ENCODE measurements at places on chromosomes 7 and 10.

DNA sequence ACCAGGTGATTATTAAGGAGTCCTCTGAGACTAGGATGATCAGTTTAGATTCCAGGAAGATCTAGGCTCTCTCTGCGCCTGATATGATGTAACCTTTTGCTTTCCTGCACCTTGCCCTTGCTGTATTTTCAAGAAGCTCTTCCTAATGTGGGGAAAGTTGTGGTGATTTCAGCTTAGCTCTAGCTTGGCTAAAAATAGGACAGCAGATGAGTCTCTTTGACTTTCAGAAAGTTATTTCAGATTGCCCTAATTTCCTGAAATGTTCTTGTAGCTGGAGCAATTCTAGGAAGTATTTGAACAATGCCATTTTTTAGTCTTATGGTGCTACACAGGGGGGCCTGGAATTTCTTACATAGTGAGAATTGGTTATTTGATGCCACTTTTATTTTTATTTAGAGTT lies 3.8 kb downstream of the LCOR start:
- DNase-seq = no peak

GRCh38 chr10:844552-844951 lies 87.0 kb downstream of the LARP4B start:
- peak; percentile 68 for DNase-seq

DNA sequence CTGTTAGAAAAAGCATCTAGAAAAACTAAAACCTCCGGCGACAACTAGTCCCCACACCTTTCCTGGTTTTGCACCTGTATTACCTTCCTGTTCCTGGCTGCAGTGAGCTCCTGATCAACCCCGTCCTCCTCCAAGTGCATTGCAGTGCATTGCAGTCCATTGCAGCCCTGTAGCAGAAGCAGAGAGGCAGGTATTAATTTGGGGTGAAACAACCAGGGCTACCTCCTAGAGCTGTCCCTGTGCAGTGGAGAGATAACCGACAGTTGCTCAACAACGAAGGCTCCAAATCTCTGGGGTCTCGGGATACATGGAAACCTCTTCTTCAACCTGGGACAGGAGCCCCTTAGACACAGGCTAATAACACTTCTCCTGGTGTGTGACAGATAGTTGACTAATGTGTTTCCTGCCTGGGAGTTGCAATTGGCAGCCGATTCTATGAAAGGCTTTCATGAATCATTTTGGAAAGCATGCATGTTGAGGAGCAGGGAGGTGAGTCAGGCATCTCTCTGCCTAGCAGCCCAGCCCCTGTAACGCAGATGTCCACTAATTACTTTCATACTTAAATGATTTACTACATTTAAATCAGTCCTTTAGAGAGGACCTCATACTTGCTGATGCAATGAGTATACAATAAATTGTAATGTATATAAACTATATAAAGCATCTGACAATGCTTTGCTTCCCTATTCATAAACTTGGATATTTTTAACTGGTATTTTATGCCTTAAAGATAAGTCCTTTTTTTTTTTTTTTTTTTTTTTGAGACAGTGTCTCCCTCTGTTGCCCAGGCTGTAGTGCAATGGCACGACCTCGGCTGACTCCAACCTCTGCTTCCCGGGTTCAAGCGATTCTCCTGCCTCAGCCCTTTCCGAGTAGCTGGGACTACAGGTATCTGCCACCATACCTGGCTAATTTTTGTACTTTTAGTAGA lies 59.0 kb downstream of the PRR15 start:
- peak; percentile 96 for DNase-seq

GRCh38 chr7:45617166-45617565 lies 43.0 kb downstream of the ADCY1 start:
- no peak for DNase-seq

GRCh38 chr7:116139007-116139406 lies 71.3 kb upstream of the TES start:
- DNase-seq = no peak

GRCh38 chr7:39128287-39128843 lies 150.7 kb downstream of the POU6F2 start:
- DNase-seq = no peak

GRCh38 chr10:110733218-110733952 lies 89.2 kb downstream of the RBM20 start:
- DNase-seq = no peak

DNA sequence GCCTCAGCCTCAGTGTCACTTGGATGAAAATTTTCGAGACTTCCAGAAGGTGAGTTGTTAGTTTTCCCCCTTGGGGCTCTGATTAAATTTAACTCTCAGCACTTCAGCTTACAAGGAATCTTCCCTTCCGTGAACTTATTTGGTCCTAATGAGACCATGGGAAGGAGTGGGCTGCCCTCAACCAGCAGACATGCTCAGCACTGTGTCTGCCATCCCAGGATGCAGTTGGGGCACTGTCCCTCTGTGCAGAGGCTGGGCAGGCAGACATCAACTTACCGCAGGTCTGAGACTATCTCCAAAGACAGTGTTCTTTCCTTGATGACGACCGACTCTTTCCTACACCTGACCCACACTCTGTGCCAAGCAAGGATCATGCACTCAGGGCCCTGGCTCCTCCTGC lies 36.7 kb downstream of the VOPP1 start:
- DNase-seq = no peak

DNA sequence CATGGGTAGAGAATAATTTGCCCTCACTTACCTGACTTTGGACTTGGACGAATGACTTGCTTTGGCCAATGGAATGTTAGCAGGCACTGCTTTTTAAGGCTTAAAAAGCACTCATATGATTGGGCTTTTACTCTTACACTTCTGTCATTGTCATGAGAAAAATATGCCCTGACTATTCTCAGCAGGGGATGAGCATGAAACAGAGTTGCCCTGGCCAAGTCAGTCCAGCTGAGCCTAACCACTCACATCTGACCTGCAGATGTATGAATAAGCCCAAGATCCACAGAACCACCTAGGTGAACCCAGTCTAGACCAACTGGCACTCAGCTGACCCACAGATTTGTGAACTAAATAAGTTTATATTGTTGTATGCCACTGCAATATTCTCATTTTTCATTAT lies 573.5 kb downstream of the TNS3 start:
- peak; percentile 13 for DNase-seq

DNA sequence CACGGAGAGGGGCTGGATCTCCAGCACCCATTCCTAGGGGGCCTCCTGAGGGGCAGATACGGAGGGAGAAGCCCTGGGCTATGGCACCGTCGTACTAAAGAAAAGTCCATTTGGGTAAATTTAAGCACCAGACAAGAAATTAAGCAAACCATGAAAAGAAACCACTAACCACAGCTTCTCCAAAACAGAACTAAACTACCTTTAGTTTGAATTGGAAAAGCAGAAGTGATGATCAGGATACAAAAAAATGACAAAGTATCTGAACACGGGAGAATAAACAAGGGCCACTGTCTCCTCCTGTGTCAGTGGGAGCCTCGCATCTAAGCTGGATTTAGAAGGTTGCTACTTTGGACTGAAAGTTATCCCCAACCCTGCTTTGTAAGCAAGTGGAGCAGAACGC lies 69.1 kb downstream of the DIP2C start:
- no peak for DNase-seq

- DNase-seq = no peak
Measured at GRCh38 chr10:119103241-119103902, 541 bp upstream of the DENND10 start.

DNA sequence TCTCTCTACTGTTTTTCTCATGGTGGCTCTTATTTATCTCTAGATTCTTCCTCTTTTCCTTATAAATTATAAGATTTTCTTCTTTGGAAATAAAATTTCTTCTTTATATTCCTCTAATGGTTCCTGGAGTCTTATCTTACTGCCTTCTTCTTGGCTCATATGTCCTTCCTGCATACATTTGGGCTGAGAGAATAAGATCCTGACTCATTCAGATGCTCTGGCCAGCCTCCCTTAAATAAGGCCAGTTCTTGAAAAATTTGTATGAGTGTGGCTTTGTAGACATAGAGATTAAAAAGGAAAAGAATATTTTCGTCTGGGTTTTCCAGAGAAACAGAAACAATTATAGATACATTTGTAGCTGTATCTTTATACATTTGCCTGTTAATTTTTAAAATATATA lies 411.3 kb downstream of the KIF20B start:
- no peak for DNase-seq

GRCh38 chr10:78895469-78895868 lies 173.3 kb upstream of the ZMIZ1 start:
- DNase-seq = no peak

DNA sequence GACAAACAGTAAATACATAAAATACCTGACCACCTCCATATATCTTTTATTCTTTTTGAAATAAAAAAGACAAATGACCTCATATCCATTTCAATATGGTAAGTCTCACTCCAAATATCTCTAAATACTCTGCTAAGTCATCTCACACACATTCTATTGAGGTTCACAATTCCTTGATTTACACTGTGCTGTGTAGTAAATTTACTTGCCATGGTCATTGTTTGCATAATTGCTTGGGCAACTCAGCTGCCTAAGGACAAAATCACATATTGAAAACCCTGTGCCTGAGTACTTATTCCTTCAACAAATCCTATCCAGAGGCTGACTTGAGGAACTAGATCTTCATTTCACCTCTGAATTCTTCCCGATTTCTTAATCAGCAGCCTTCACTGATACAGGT lies 176.4 kb downstream of the THSD7A start:
- DNase-seq = no peak

- DNase-seq = peak; percentile 63
Measured at GRCh38 chr10:50497758-50498157, 126.0 kb downstream of the SGMS1 start.

DNA sequence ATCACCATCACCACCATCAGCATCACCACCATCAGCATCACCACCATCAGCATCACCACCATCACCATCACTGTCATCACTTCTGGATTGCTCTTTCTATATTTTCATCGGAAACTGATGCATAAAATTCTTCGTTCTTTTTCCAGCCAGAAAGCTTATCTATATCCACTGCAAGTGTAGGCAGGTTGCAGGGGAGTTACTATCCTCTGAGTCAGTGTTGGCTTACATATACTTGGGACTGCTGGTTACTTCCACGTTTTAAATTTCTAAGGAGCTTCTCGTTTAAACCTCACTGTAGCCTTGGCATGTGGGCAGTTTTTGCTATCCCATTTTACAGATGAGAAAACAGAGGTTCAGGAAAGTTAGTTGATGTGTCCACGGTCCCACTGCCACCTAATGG lies 66.1 kb downstream of the FOXL3 start:
- DNase-seq = no peak

DNA sequence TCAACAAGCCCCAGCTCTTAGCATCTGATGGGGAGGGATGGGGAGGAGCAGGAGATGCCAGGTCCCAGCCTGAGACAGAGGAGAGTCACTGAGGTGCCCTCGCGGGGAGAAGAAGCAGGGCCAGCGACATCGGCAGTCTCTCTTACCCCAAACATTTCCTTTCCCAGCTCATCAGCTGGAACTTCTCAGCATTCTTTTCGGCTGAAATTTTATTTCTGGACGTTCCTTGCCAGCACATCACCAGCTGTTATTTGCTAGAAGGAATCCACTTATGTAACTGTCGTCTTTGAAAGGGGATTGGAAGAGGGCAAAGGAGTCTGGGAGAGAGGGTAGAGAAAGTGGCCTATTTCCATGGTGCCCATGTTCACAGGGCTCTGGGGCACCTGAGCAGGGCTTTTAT lies 101.0 kb upstream of the SHH start:
- DNase-seq = no peak

DNA sequence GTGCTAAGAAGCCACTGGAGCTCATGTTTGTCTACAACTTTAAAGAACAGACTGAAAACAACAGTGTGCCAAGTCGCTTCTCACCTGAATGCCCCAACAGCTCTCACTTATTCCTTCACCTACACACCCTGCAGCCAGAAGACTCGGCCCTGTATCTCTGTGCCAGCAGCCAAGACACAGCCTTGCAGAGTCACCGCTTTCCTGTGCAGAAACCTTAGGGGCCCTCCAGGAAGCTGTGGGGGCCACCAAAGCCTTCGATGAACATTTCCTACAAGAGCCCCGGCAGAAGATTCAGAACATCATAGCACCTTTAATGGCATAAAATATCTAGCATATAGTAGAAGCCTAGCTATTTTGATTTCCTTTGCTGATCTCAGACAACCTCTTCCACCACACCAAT lies 88.0 kb upstream of the PRSS58 start:
- DNase-seq = no peak

- DNase-seq = peak; percentile 8
Measured at GRCh38 chr10:83991986-83992753, 147.1 kb upstream of the GHITM start.

GRCh38 chr10:52965509-52965908 lies 192.9 kb upstream of the MBL2 start:
- DNase-seq = no peak

DNA sequence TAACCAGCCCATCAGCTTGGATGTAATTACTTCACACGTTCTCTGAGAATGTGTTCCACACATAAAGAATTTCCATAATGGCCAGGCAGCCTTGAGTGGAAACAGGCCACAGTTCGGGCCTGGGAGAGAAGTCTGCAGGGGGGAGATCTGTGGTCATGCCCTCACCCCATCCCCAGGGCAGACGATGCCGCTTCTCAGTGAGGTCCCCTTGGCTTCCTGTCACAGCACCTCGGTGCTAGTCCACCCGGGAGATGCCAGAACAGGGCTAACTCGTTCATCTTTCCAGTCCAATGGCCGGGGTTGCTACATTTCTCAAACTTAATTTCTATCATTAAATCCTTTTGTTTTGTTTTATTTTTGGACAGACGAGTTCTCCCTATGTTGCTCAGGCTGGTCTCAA lies 624.1 kb downstream of the PTPRN2 start:
- no peak for DNase-seq

GRCh38 chr7:4784799-4785198 lies 9.4 kb downstream of the AP5Z1 start:
- no peak for DNase-seq

- DNase-seq = peak; percentile 58
Measured at GRCh38 chr7:111486472-111487142, 75.7 kb downstream of the IMMP2L start.

GRCh38 chr10:52870562-52870961 lies 98.0 kb upstream of the MBL2 start:
- no peak for DNase-seq

DNA sequence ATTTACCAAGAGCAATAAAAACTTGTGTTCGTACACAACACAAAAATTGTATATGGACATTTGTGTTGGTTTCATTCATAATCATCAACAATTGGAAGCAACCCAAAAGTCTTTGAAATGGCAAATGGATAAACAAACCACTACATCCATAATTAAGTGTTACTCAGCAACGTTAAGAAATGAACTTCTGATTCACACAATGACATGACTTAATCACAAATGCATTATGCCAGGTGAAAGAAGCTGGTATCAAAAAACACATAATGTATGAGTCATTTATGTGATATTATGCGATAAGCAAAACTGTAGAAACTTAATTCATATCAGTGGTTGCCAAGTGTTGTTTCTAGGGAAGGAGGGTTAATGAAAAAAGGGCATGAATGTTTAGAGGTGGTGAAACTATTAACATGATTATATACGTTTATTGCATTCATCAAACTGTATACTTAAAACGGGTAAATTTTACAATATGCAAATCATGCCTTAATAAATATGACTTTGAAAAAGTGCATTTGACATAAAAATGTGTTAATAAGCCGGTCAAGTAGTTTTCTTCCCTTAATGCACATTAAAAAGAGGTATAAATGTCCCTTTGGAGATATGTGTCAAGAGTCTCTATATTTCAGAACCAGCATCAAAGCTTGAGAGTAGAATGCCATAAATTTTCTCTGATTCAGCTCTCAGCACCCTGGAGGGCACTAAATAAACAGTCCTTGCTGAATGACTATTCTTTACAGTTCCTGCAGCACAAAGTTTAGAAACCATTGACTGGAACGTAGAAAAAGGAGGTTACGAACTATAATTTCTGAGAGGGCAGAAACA lies 84.8 kb upstream of the GRM3 start:
- no peak for DNase-seq

GRCh38 chr10:70445718-70446657 lies 4.5 kb upstream of the NODAL start:
- no peak for DNase-seq
